Neural progenitor cell (in vitro differentiated cells): ENCODE measurements at places on chromosomes 2 and 18. TPM values are rescaled to one million over a fixed set of nuclear protein-coding genes. Genes with fewer than 3 reads are reported as not detected.

Gene CYP1B1
- total RNA-seq = 0.39 and 0.62 TPM in 2 replicates

Gene REG3A
- not detected in 2 replicates for total RNA-seq

Gene ABCG8
- total RNA-seq = not detected in 2 replicates

Gene IL1RL1
- total RNA-seq = not detected in 2 replicates

Gene PDCL3
- total RNA-seq = 15.4 and 24.9 TPM in 2 replicates

Gene ERICH2
- 0.43 and 2.7 TPM in 2 replicates for total RNA-seq

Gene POTEJ
- total RNA-seq = 0.21 TPM in 1 of 2 replicates, not detected in the other

Gene CCDC138
- 47.2 and 92.6 TPM in 2 replicates for total RNA-seq

Gene APLF
- 9.8 and 16.9 TPM in 2 replicates for total RNA-seq

Gene ACTG2
- 0.19 and 0.32 TPM in 2 replicates for total RNA-seq

Gene CDK15
- 0.21 TPM in 1 of 2 replicates, not detected in the other for total RNA-seq

Gene NRP2
- 27.8 and 32.0 TPM in 2 replicates for total RNA-seq

Gene ACVR1
- total RNA-seq = 8.2 and 14.0 TPM in 2 replicates

Gene SEPTIN10
- 96.9 and 160 TPM in 2 replicates for total RNA-seq

GRCh38 chr18:70132999-70133398, 72.5 kb downstream of the RTTN start:
- DNase-seq = no peak

GRCh38 chr2:39304200-39304599, 60.4 kb upstream of the CDKL4 start:
- DNase-seq = no peak

GRCh38 chr18:58103339-58103985, 59.4 kb downstream of the NEDD4L start:
- no peak for DNase-seq

- no peak for DNase-seq
Observed at GRCh38 chr2:132438691-132439090, 22.1 kb downstream of the GPR39 start.

- DNase-seq = no peak
Observed at GRCh38 chr2:221876016-221876415, 303.9 kb upstream of the EPHA4 start.

- DNase-seq = no peak
Observed at GRCh38 chr18:49174478-49174877, 223.7 kb upstream of the SMAD7 start.

DNA sequence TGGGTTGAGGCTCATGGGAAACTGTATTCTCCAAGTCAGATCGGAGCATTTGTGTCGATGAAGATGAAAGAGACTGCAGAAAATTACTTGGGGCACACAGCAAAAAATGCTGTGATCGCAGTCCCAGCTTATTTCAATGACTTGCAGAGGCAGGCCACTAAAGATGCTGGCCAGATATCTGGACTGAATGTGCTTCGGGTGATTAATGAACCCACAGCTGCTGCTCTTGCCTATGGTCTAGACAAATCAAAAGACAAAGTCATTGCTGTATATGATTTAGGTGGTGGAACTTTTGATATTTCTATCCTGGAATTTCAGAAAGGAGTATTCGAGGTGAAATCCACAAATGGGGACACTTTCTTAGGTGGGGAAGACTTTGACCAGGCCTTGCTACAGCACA, 336.6 kb downstream of the PAX3 start:
- no peak for DNase-seq

GRCh38 chr2:121165038-121165542, 119.9 kb downstream of the TFCP2L1 start:
- no peak for DNase-seq

DNA sequence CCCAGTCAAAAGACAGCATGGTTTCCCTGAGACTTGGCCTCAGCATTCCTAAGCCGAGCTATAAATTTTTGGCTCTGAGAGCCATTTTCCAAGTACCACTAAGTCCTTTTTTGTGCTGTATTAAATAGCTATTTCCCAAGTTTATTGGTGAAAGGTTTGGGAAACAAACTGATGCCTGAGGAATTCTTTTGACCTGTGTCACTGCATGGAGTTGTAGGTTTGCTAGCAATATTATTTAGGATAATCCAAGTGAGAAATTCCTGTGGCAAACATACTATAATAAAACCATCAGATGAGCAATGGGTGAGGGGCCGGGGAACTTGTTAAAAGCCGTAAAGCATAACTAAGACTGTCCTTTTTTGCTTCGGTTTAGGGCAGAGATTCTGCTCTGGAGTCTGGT, 28.4 kb downstream of the ARHGAP28 start:
- no peak for DNase-seq

DNA sequence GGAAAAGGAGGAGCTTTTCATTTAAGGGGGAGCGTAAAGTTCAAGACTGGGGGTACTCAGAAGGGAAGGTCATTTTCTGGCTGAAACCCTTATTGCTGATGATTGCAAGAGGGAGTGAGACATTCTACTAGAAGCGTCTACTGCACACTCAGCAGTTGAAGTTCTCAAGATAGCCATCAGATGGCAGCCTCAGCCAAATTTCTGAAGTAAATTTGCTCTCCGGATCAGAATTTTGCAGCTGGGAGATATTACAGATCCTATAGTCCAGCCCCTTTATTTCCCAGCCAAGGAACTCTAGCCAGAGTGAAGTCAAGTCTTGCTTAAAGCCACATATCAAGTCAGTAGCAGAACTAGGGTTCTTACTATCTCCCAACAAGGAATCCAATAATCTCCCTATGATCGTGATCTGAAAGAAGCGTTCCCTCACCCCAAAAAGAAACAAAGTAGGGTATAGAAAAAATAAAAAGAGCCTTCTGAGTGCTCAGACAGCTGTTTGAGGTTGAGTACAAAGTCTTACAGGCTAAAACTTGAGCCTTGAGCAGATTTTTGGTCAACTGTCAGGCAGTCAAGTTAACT, 24.0 kb downstream of the RAX start:
- DNase-seq = peak; percentile 78

- DNase-seq = no peak
Observed at GRCh38 chr2:218168016-218168415, 1.3 kb upstream of the CXCR1 start.

DNA sequence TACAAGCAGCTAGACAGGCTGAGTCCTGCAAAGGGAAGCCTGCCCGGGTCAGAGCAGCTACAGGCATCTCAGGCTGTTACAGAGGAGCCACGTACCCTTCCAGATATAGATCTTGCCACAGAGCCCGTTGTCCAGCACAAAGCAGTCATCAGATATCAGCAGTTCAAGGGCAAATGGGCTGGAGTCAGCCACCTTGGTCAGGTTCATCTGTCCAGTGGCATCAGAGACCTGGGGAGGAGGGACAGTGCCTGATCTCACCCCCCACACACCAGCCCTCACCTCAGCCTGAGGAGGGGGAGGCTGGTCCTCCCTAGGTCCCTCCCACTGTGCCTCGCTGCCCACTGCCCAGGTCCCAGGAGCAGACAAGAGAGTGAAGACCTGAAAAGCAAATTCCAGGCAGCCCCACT, 12.2 kb downstream of the CAPG start:
- no peak for DNase-seq

DNA sequence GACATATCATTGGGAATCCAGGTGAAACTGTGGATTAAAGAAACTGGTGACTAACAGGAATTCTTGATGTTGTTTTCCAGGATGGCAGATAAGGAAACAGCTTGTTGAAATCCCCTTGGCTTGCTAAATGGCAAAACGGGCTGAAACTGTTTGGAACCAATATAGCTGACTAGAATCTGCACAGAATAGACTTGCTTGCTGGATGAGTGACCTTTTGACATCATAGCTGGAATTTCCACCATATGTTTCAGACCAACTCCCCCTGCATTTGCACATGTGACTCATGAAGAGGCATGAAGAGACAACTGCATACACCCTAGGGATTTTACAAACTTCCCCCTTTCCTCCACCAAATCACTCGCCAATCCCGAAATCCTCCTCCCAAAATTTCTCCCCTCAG, 87.7 kb upstream of the LYPD1 start:
- DNase-seq = no peak

DNA sequence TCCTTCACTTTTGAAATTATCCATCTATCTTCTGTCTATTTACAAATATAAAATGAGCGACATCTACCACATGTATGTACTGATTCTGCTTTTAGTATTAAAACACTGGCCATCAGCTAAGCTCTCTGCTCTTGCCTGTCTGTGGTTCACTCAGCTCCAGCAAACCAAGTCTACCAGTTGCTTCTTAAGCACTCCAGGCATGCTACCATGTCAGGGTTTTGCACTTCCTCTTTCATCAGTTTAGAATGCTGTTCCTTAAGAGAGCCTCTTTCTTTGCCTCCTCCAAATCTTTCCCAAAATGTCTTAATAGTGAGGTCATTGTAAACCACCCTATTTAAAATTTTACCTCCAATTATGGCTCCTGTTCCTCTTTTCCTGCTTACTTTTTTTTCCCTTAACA, 59.5 kb downstream of the SCN3A start:
- DNase-seq = peak; percentile 8

DNA sequence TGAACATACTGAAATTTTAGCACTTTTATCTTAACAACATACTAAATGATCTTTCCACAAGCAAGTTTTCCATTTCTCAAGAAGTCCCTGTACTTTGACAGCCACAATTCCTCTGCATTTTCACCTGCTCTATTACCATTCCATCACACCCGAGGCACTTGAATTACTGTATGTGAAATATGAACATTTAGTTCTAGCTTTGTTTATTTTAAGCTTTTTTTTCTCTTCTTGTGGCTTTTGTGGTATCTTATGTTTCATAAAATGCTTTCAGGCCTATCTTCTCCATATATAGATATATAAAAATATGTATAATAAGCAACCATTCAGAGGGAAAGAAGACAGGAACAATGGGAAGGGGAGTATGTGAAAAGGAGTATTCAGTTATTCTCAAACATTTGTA, 693.9 kb downstream of the SATB2 start:
- no peak for DNase-seq

- peak; percentile 36 for DNase-seq
Observed at GRCh38 chr2:168626647-168627046, 170.6 kb downstream of the CERS6 start.

- peak; percentile 31 for DNase-seq
Observed at GRCh38 chr2:215454519-215455246, 18.8 kb upstream of the FN1 start.

- DNase-seq = no peak
Observed at GRCh38 chr2:222284466-222284865, 14.3 kb downstream of the PAX3 start.

- peak; percentile 75 for DNase-seq
Observed at GRCh38 chr18:11752116-11752911, 63.2 kb downstream of the GNAL start.

DNA sequence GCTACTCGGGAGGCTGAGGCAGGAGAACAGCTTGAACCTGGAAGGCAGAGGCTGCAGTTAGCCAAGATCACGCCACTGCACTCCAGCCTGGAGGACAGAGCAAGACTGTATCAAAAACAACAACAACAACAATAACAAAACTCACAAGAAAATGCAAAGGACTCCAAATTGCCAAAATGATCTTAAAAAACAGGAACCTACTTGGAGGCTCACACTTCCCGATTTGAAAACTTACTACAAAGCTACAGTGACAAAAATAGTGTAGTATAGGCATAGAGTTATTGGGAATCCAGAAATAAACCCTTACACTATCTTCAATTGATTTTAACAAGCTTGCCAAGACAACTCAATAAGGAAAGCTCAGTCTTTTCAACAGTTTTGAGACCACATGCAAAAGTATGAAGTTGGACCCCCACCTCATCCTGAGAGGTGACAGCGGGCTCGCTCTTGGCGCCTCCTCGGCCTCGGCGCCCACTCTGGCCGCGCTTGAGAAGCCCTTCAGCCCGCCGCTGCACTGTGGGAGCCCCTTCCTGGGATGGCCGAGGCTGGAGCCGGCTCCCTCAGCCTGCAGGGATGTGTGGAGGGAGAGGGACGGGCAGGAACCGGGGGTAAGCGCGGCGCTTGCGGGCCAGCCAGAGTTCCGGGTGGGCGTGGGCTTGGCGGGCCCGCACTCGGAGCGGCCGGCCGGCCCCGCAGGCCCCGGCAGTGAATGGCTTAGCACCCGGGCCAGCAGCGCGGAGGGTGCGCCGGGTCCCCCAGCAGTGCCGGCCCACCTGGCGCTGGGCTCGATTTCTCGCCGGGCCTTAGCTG, 18.3 kb upstream of the ACVR2A start:
- no peak for DNase-seq

- no peak for DNase-seq
Observed at GRCh38 chr2:191866675-191867506, 20.0 kb upstream of the CAVIN2 start.

DNA sequence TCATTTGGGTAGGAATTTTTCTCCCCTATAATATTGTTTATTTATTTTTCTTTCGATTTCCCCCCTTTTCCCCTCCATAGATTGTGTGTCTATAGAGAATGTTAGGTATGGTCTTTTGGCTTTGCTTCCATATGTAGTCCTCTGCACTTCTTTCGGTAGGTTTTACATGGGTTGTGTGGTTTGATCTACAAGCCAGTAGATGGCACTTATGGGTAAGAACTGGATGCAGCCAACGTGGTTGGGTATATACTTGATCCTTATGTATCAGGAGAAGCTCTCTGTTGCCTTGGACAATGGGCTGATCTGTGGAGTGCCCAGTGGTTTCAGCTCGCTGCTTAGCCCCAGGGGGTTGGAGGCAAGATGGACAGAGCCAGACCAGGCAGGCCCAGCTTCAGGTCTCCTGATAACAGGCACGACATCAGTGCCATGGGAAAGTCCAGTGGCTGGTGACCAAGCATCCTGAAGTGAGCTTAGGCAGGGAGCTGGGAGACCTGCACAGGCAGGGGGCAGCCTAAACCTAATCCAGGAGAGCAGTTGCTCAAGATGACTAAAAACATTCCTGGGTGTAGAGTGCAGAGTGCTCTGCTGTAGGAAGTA, 488.3 kb downstream of the CCDC85A start:
- no peak for DNase-seq

DNA sequence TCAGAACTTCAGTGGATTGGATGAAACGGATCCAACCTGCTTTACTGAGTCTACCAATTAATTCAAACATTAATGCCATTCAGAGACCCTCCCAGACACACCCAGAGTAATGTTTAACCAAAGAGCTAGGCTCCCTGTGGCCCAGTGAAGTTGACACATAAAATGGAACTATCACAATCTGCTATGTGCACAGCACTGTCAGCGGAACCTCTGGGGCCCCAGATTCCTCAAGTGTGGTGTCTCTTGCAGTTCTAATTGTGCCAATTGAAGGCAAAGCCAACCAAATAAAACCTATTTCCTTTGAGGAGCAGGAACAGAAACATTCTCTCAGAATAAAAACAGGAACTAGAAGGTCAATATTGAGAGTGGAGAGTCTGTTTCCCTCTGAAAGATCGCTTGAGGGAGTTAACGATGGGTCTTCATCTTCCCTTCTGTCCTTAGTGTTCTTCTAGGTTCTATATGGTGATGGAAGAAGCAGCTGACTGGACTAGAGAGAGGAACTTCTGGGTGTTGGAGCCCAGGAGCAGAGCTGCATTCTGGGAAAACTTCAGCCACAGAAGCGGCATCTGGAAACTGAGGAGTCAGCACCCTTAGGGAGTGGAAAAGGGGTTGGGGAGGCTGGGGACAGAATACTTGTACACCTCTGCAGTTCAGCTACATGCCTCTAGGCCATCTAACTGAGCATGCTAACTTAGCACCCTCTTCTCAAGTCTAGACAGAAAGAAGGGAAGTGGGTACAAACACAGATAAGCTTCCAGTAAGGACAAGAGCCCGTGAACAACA, 174.4 kb upstream of the FBXO11 start:
- DNase-seq = no peak
